ENCODE measurements at places on chromosomes 5 and 9.

DNA sequence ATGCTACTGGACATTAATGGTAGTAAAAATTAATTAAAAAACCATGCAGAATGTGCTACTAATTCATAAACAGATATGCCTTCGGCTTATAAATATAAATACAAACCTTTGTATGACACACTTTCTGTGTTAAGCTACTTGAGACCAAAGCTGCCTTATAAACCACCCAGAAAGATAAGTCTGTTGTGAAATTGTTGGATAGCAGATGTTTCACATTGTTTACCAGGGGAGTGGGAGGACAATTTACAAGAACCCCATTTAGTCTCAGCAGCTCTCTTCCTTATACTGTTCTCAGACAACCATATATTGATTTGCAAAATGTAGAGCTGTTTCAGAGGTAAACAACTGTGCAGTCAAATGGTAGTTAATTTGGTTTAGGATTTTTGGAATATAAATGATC lies 524.4 kb downstream of the PRR16 start:
- no peak for DNase-seq

- DNase-seq, result no peak
Observed at GRCh38 chr5:180468732-180469585, 25.2 kb upstream of the CNOT6 start.

- DNase-seq, result no peak
Observed at GRCh38 chr9:135572233-135572632, 10.7 kb downstream of the PAEP start.

DNA sequence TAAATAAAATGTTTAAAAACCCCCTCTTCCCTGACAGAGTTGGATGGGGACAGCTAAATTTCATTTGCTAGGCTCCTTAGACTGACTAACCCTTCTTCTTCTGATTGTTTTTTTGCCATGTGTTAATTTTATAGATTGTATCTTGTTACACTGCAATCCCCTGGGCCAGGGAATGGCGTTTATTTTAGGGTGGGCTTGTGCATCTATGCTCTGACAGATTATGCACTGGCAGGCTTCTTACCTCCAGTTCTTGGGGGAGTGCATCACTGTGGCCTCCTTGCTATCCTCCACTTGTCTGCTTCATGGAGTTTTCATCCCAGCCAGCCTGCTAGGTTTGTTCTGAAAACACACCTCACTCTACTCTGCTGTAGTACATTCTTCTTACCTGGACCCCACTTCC lies 159.8 kb downstream of the DROSHA start:
- DNase-seq, result no peak

DNA sequence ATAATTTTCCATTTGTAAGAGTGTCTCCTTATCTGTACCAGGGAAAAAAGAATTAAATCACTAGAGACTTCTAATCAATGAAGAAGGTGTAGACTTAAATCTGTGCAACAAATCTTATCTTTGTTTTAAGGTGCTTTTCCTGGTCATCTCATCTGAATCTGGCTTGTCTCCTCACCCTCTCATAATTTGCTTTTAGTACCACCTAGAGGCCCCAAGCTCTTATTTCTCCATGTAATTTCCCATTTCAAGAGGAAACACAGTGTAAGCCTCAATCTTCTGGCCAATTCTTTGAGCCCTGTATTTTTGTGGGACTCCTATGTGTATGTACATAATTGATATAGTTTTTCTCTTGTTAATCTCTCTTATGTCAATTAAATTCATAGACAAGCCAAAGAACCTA lies 1975.3 kb upstream of the CDH6 start:
- DNase-seq, result peak; percentile 11

GRCh38 chr5:43312076-43312661 lies 1.0 kb downstream of the HMGCS1 start:
- DNase-seq, result no peak

- no peak for DNase-seq
Observed at GRCh38 chr5:95332158-95332557, 47.3 kb upstream of the MCTP1 start.

GRCh38 chr5:124262470-124262869 lies 484.0 kb downstream of the ZNF608 start:
- no peak for DNase-seq

DNA sequence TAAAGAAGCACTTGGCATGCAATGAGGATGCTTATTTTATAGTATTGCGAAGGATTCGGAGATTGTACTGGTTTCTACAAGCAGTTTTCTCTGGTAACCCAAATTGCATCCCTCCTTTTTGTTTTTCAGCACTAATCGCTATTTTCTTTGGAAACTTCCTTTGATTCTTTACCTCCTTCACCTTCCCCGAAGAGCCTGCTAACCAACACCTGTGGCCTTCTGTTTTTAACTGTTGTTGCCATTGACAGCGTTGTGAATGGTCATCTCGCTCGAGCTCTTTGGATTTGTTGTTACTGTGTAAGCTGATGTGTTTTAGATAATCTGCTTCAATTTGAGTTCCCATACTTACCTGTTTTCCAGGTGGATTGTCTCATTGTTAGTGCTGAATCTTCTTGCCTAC lies 1.1 kb downstream of the CNOT6 start:
- no peak for DNase-seq

GRCh38 chr9:36566813-36567221 lies 5.9 kb upstream of the MELK start:
- no peak for DNase-seq

- no peak for DNase-seq
Observed at GRCh38 chr5:139438707-139439012, 665 bp downstream of the DNAJC18 start.

DNA sequence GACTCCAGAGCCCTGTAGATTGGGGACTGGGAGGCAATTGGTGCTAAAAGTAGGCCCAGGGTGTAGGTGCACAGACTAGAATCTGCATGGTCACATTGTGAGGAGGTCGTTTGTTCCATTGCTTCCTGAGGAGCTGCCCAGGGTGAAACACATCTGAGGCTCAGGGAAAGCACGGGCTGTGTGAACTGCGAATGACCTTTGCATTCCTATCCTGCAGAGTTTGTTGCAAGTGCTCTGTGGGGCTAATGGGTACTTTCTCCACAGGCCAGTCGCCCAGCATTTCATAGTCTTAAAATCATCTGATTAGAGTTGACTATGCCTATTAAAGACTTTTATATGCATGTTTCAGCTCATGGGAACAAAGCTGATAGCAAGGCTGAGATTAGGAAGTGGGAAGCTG lies 14.4 kb upstream of the SLC46A2 start:
- no peak for DNase-seq

DNA sequence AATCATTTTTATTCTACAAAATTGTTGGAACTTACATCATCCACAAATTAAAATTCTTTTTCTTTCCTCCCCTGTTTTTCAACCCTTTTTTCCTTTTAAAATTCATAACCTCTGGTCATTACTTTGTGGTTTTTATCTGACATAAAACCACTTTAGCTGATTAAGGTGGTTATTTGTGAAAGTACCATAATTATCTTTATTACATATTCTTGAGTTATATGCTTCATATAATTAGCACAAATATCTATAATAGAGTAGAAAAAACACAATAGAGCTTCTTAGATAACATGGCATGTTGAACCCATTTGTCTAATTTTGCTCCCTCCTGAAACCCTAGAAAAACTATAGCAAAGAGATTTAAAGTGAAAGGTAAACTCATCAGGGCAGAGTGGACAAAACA lies 22.9 kb upstream of the PPIC start:
- no peak for DNase-seq

- DNase-seq, result no peak
Observed at GRCh38 chr5:159785656-159786055, 130.6 kb upstream of the ADRA1B start.

DNA sequence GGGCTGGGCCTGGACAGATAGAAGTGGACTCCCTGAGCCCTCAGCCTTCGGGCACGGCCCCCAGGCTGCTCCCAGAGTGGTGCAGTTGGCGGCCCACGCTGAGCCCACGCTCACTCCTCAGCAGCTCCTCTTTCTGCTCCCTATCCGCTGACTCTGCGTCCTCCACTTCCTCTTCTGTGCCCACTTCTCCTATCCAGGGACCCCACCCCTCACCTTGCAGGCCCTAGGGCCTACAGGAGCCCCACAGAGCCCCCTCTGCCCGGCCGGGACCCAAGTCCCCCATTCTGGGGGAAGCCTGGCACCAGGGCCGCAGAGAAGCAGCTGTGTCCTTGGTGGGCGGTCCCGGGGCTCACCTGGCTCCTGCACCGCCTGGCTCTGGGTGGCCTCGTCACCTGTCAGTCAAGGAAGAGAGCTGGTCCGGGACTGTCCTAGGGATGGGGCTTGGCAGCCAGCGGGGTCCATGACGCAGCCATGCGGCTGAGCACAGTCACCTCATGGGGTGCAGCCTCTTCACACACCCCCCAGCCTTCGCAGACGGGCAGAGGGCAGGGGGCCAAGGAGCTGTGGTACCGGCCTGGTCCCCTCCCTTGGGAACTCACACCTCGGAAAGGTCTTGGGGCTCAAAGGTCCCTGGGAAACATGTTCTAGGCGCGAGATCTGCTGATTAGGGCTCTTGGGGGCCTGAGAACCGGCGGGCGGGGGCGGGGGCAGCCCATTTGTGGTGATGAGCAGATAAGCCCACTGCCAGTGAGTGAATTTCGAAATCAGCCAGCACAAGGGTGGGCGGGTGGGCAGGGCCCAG lies 5.4 kb upstream of the NRARP start:
- no peak for DNase-seq

- DNase-seq, result no peak
Observed at GRCh38 chr5:77937015-77937908, 161.1 kb upstream of the TBCA start.

DNA sequence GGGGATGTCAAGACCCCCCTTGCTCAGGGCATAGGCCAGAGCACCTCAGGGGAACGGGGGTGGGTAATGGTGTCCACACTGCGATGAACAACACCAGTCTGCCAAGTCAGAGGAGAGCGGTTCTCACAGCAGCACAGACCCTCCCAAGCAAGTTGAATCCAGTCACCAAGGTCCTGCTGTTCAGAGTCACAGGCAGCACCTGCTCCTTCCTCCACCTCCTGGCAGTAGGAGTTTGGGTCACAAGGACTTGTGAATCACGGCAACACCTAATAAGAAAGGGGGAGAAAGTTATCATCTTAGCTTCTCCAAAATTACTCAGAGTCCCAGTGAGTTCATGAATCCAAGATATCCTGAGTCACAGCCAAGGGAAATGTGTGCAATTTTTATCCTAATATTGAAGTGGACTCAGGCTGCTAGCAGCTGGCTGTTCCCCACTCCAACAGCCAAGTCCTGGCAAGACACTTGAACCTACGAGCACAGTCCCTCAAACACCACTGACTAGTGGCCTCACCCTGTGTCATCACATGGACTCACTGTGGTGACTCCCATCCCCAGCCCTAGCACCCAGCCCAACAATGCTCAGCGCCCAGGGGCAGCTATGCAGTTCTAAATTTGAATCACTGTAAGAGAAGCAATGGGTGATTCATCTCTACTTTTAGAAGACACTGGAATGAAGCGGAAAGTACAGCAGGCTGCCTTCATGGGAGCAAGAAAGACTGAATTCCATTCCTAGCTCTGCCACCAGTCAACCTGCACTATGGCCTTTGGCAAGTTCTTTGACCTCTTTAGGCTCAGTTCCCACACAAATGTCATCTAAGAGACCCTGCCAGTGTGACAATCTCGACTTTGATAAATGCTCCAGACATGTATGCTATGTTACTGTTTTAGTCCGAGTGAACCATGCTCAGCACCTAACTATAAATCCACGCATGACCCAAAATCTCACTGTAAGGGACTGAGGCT lies 113.7 kb downstream of the KLHL3 start:
- DNase-seq, result no peak

- DNase-seq, result no peak
Observed at GRCh38 chr5:178454303-178454702, 135.9 kb downstream of the COL23A1 start.

GRCh38 chr5:68251386-68251785 lies 35.8 kb downstream of the PIK3R1 start:
- DNase-seq, result no peak

GRCh38 chr9:10254338-10254737 lies 358.5 kb downstream of the PTPRD start:
- DNase-seq, result no peak

- DNase-seq, result no peak
Observed at GRCh38 chr9:15735083-15735857, 182.4 kb downstream of the CCDC171 start.

GRCh38 chr5:100791391-100791790 lies 111.7 kb downstream of the ST8SIA4 start:
- no peak for DNase-seq

GRCh38 chr9:136389396-136389795 lies 10.6 kb downstream of the SNAPC4 start:
- DNase-seq, result no peak

DNA sequence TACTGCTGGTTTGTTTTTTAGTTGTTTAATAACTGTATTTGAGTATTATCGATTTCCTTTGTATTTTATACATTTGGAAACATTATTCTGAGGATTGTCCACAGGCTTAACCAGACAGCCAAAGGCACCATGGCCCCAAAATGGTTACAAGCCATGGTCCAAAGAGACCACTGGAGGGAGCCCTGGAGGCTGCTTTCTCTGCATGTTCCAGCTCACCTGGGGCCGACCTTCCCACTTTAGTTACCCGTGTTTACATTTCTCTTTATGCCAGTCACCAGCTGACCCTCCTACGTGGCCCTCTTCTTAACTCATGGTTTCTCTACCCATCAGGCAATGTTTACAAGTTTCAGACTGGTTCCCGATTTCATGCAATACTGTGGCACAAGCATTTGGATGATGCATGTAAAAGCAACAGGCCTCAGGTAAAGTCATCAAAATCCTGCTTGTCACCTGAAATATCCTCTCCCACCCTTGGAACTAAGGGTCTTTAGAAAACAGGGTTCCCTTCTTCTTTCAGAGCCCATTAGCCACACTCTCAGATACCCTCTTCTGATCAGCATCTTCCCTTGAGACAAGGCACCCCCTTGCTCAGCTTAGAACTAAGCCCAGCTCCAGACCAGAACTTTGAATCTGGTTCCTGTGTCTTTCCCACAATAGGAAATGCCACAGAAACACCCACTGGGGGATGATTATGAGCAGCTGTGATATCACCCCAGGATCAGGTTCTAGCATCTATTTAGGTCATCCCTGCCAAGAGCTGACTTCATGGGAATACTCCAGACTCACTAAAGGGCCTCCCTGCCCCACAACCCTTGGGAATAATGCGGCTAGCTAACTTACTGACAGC lies 49.9 kb upstream of the GARNL3 start:
- peak; percentile 75 for DNase-seq

DNA sequence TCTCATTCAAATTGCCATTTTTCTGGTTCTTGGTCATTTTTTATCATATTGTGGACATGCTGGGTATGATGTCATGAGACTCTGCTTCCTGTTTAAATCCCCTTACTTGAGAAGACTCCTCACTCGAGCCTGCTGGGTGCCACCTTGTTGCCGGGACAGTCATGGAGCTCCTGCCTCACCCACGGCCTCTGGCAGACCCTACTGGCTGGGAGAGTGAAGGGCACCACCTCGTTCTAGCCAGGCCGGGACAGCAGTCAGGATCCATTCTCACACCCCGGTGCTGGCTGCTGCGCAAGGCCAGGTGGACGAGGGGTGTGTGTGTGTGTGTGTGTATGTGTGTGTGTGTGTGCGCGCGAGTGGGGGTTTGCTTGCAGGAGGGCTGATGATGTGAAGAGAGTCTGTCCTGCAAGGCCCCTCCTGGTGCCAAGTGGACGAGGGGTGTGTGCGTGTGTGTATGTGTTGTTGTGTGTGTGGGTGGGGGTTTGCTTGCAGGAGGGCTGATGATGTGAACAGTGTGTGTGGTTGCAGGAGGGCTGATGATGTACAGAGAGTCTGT lies 4.4 kb downstream of the CEP72 start:
- DNase-seq, result no peak

GRCh38 chr9:129109952-129110739 lies 447 bp downstream of the CRAT start:
- DNase-seq, result no peak

GRCh38 chr9:123027517-123027916 lies 6.0 kb upstream of the GPR21 start:
- no peak for DNase-seq

- no peak for DNase-seq
Observed at GRCh38 chr5:101440173-101440572, 537.1 kb upstream of the ST8SIA4 start.
